ENCODE measurements at places on chromosomes 5 and 9.

- DNase-seq: no peak
Observed at GRCh38 chr5:42005561-42006153, 80.6 kb downstream of the FBXO4 start.

- DNase-seq: no peak
Observed at GRCh38 chr5:131745703-131746102, 51.1 kb downstream of the FNIP1 start.

DNA sequence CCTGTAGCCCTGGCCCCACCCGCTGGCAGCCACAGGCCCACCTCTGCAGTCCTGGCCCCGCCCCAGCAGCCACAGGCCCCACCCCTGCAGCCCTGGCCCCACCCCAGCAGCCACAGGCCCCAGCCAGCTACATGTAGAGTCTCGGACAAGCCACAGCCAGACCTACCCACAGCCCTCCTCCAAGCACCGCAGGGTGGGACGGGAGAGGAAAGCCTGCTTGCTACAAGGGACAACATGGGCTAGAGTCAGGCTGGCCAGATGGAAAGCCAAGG, 49.5 kb upstream of the SARDH start:
- DNase-seq: peak; percentile 56

- DNase-seq: no peak
Observed at GRCh38 chr5:66174338-66174737, 30.2 kb downstream of the SREK1 start.

DNA sequence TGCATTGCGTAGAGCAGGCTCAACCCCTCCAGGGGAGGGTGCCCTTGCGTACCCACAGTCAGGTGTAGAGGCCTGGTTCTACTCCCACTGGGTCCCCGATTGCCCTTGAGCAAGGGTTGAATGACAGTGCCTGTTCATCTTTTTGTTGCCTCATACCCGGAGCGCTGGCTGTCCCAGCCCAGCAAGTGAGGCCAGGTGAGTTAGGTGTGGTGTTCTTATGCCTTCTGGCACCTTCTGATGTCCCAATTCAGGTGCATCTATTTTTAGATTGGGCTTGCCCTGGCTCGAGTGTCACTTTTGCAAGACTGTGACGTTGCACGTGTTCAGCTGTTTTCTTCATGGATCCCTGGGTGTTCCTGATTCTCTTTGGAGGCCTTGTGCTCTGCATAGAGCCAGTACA, 257.8 kb downstream of the GOLPH3 start:
- no peak for DNase-seq

DNA sequence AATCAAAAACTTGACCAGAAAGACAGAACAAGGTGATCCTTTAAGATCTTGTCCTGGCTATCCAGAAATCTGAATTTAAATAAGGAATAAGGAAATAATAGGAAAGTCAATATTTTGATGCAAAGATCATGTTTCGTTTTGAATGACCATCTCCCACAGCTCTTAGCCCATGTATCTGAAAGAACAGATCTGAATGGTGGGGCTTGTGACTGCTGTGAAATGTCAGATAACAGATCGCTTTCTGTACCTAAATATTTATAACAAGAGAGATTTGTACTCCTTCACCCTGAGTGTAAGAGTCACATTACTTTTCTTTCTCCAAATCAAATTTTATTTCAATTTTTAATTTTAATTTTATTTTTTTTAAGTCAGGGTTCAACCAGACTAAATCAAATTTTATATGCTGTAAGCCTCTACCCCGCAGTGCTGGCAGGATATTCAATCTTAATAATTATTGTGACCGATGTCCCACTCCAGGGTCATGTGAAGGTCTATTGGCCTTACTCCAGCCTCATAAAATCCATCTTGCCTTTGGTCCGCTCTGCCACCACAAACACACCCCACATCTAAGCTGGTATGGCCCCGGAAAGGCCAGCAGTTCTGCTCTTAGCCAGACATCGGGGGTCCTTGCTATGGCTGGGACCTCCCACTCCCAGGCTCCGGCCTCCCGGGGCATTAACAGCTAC, 7.0 kb upstream of the SLC26A2 start:
- DNase-seq: no peak

- DNase-seq: no peak
Observed at GRCh38 chr5:85049020-85049419, 664.3 kb upstream of the EDIL3 start.

DNA sequence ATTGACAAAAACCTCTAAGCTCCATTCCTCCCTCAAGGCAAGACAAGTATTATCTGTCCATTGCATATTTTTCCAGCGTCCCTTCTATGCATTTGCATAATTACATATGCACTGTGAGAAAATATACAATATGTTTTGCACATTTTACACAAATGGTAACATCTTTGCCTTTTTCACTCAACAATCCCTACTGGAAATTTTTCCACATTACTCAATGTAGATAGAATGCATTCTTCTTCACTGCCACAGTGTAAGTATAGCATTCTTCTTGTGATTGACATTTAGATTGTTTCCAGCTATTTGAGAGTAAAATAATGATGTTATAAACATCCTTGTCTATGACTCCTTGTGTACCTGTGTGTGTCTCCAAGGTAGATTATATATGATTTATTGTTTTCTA, 205.0 kb downstream of the SLIT3 start:
- DNase-seq: no peak

- no peak for DNase-seq
Observed at GRCh38 chr5:39137819-39138451, 63.7 kb upstream of the RICTOR start.

- DNase-seq: no peak
Observed at GRCh38 chr5:66840511-66841013, 244.4 kb downstream of the MAST4 start.

GRCh38 chr5:66322786-66323528, 178.9 kb downstream of the SREK1 start:
- DNase-seq: no peak

All from CD4-positive, alpha-beta T cell treated with Interferon gamma for 1 hour (primary cell).